ENCODE measurements at places on chromosomes 11 and 22.

- DNase-seq: no peak
Measured at GRCh38 chr11:119912229-119912628, 183.2 kb upstream of the NECTIN1 start.

DNA sequence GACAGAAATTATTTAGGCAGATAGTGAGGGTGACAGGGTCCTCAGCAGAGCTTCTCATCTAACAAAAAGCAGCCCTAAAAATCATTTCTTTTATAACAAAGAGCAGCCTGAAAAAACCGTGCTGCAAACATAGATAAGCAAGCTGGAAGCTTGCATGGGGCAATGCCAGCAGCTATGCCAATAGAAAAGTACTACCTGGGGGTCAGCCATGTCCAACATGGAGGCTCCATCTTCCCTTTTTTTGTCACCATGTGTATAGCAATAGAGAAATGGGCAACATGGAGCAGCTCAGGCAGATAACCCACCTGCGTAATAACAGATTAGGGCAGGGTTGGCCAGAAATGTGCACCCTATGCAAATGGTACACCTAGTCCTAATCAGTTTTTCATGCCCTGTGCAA is 57.4 kb upstream of the IGLL5 start:
- no peak for DNase-seq

DNA sequence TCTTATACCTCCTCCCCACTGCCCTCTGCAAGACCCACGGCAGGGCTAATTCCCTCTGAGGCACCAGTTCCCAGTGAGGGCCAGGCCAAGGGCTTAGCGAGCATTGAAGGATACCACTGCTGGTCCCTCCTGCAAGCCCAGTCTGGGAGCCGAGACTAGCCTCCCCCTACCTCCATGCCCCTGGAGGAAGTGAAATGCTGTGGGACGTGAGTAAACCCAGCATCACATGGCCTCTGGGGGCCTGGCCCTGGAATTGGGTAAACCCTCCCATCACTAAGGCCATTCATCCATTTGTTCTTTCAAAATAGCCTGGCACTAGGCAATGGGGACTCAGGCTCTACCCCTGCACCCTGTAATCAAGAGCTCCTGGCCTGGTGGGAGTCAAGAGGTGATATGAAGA is 24.7 kb downstream of the ARAP1 start:
- DNase-seq: no peak

DNA sequence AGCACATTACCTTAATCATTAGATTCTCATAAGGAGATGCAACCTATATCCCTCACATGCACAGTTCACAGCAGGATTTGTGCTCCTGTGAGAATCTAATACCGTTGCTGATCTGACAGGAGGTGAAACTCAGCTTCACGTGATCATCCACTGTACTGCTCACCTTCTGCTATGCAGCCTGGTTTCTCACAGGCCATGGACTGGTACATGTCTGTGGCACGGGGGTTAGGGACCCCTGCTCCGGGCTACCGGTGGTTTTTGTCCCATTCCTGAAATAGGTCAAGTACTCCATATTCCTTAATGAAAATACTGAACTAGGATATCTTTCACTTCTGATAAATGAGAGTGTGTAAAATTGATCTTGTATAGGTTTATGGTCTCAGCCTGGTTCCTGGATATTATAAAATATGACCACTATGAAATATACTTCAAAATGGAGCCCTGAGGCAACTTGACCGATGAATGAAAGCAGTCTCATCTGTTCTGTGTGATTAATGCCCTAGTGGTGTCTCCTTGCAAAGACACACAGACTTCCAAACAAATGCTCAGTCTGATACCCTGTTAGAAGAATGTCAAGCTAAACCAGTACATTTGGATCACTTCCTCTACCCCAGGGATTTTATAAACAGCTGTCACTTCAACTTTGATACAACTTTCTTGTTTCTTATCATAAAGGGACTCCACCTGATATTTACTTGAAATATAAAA is 492.9 kb upstream of the ANO3 start:
- DNase-seq: no peak

- no peak for DNase-seq
Measured at GRCh38 chr11:87889126-87889525, 286.1 kb downstream of the RAB38 start.

DNA sequence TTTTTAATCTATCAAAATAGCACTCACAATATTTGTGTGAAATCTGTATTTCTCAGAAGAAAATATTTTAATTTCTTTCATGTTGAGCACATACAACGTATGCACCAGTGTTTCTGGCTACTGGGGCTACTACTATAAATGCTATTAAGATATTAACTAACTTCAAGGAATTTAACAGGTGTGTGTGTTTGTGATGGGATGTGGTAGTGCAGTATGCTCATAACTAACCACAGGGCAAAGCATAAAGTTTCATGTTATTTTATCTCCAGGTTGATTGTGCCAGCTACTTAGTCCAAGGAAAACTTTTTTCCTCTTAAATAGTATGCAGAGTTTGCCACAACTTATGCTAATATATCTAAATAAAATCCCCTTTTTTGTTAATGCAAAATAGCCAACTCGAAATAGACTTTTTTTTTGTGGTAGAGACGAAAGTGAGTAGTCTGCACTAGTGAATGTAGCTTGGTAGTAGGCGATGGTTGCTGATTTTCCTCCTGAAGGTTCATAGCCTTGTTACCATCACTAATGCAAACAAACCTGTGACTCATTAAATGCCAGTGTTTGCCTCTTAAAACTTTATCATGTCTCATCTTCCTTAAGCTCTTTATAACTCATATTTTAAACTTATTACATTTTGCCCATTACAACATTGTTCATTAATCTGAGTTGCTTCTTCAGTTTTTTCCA is 565.5 kb upstream of the ANO3 start:
- no peak for DNase-seq

GRCh38 chr22:44316393-44317122 is 3.8 kb upstream of the SHISAL1 start:
- DNase-seq: no peak

DNA sequence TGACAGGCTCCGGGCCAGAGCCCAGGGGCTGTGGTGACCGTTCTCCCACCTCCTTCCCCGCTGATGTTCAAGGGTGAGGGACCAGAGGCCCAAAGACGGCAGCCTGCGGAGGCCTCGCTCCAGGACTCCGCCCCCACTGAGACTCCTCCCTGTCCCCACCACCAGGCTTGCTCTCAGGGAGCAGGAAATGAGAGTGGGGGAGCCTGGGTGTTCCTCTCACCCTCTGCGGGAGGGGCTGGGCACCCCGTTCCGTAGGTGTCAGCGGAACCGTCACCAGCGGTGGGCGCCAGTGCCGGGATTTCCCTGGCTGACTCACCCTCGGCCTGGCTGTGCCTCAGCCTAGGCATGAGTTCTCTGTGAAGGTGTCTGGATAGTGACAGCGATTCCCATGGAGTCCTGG is 15.7 kb downstream of the DAGLA start:
- DNase-seq: peak; percentile 49

DNA sequence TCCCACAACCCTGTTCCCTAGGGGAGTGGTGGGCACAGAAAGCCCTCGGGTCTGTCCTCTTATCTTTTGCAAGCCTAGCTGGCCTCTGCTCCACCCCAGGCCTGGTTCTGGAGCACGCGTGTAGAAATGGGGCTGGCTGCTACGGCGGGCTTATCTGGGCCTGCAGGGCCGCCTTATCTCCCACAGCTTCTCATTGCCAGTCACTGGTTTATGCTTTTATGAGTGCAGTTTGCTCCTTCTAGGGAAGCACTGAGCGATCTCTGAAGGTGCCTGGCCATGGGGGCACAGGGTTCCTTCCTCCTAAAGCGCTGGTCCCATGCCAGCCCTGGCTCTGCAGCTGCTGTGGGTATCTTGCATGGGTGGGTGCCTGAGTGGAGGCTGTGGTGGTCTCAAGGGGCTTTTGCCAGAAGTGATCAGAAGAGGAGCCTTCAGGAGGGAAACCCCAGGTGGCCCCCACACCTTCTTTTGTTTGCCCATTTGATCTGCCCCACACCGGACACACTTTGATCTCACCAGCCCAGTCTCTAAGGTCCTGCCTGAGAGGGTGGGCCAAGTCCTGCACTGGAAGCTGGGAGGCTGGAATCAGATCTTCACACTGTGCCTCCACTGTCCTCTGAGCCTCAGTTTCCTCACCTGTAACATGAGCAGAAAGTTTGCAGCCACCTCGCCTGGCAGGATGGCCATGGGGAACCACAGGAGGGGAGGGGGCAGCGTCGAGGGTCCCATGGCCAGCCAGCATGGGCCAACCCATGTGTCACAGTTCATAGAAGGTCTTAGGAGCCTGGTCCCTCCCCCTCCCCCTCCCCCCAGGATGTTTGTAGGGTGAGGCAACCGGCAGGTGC is 86.6 kb upstream of the FGF3 start:
- no peak for DNase-seq

GRCh38 chr11:38543311-38543710 is 1945.3 kb upstream of the RAG2 start:
- DNase-seq: no peak

DNA sequence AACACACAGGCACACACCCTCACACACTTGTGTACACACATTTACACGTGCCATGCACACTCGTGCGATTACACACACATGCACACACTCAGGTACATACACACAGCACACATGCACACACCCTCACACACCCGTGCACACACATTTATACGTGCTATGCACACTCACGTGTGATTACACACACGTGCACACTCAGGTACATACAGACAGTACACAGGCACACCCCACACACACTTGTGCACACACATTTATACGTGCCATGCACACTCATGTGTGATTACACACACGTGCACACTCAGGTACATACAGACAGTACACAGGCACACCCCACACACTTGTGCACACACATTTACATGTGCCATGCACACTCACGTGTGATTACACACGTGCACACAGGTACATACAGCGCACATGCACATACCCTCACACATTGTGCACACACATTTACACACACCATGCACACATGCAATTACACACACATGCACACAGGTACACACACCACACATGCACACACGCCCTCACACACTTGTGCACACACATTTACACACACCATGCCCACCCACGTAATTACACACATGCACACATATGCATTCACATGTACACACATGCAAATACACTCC is 4.6 kb downstream of the IFITM10 start:
- no peak for DNase-seq
